ENCODE measurements at places on chromosomes 7 and 10.
A peak's percentile ranks its signal among the peaks of the same experiment; 100 is the strongest.

GRCh38 chr7:68529221-68529620 is 1069.1 kb upstream of the AUTS2 start:
- DNase-seq, result no peak

DNA sequence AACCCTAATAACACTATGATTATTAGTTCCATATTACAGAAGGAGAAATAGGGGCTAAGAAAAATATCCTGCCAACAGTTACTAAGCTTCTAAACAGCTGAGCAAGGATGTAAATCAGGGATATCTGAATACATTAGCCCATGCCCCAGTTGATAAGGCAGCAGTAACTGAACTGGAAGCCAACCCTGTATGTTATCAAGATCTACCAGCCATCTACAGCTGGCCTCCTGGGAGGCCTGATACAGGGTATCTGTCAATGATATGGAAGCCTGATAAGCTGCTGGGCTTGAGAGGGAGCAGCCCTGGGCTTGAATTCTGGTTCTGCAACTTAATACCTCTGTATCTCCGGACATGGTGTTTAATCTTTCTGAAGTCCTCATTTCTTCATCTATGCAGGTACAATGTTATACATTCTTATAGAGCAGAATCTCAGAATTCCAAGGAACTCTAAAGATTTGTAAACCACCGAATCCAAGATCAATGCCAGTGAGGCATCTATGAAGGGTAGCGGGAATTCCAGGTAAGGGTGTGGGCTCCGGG is 37.9 kb upstream of the AFAP1L2 start:
- DNase-seq, result no peak

GRCh38 chr7:111081546-111082267 is 9.2 kb upstream of the LRRN3 start:
- no peak for DNase-seq

DNA sequence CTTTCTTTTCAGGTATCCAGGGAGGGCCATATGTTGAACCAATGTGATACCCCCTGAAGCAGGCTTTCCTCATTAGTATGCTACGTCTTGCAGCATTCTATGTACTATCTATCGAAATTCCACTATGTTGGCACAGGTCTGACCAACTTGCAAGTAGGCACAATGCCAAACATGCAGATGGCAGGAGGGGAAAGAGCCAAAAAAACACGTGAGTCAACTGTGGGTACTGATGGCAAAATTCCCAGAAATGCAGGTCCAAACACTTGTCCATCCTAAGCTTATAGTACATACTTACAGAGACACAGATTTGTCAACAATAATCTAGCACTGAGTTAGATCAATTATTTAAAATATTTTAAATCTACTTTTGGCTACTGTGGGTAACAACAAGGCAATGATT is 394.9 kb downstream of the DGKB start:
- DNase-seq, result no peak

GRCh38 chr10:91820144-91820543 is 21.9 kb downstream of the TNKS2 start:
- no peak for DNase-seq

- no peak for DNase-seq
Measured at GRCh38 chr7:66905689-66906088, 15.3 kb upstream of the TMEM248 start.

- no peak for DNase-seq
Measured at GRCh38 chr10:519716-520401, 169.6 kb downstream of the DIP2C start.

- no peak for DNase-seq
Measured at GRCh38 chr7:37062560-37062859, 338.2 kb upstream of the AOAH start.

- DNase-seq, result peak; percentile 28
Measured at GRCh38 chr7:5139998-5140397, 50.0 kb upstream of the WIPI2 start.

- DNase-seq, result no peak
Measured at GRCh38 chr10:29719281-29719675, 84.5 kb upstream of the SVIL start.

DNA sequence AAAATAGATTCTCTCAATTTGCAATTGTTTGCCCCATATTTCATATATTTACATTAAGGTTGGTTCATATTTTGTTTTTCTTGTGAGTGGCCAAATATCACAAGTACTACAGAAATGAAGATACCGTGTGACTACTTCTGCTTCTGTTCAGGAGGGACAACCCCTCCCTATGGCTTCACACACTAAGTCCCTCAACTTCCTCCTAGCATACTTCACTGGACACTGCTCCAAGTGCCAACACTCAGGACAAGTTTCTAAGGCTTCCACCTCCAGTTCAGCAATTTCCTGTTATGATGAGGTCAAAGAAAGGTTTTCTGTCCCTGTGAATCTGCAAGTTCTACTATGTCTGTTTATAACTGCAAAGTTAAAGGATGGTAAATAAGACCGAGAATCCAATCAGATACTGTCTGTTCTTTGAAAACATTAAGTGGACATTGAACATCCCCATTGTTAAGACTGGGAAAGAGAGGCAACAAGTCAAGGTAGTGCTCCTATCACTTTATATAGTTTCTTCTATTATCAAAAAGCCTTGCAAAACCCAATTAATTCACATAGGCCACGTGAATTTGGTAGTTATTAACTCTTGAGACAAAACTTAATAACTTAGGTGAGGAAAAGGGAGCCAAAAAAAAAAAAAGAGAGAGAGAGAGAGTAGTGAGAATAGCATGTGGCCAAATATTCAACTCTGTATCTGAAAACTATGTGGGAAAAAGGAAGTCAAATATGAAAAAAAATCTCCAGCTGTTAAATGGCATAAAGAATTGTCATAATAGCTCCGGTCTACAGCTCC is 81.3 kb upstream of the DKK1 start:
- DNase-seq, result no peak

- DNase-seq, result no peak
Measured at GRCh38 chr10:112475575-112476218, 28.7 kb downstream of the VTI1A start.

DNA sequence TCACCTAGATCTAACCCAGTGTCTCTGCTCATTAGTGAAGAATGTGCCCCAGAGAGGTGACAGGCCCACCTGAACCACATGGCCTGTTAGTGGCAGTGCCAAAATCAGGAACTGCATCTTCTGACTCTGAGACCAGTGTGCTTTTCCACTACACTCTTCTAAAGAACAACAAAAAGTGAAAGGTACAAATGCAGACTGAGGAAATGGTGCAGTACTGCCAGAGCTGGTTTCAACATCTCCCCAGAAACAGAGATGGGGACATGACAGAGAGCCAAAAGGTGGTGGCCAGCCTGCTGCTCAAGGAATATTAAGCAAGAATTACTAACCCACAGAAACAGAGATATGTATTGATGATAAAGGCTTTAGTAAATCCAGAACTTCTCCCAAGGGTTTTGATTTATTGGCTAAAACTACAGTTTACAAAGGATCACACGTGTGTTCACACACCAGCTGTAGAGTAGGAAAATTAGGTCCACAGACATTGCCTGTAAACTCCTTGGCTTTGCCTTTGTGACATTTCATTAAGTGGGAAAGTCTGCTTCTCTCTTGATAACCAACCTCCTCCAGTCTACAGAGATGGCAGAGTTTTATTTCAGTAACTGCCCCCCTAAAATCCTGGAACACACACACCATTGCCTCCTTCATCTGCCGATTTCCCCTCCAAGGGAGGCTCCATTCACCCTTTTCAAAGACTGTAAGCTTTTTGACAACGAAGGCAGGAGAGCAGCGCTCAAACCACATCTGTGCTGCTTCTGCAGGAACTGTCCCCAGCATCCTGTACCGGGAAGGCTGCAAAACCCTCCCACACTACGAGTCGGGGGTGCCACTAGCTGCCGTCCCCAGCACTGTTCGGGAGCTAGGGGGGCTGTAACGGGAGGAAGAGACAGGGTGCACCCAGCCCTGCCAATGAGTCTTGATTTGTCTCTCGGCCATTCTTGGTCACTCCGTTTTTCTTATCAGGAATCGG is 29.8 kb downstream of the GSDME start:
- no peak for DNase-seq

- no peak for DNase-seq
Measured at GRCh38 chr10:6328699-6329423, 126.1 kb downstream of the PFKFB3 start.

DNA sequence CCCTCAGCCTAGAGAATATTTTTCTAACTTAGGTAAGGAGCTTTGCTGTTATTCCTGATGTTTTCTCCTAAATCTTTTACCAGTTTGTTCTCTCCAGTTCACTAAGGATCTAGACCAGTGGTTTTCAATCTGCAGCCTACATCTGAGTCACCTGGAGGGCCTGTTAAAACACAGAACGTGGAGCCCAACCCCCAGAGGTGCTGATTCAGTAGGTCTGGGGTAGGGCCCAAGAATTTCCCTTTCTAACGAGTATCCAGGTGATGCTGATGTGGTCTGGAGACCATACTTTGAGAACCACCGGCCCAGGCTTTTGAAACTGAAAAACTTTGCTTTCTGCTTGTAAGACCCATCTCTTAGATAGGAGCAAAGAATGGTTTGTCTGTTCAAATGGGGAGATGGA is 51.2 kb upstream of the KMT2E start:
- peak; percentile 70 for DNase-seq

DNA sequence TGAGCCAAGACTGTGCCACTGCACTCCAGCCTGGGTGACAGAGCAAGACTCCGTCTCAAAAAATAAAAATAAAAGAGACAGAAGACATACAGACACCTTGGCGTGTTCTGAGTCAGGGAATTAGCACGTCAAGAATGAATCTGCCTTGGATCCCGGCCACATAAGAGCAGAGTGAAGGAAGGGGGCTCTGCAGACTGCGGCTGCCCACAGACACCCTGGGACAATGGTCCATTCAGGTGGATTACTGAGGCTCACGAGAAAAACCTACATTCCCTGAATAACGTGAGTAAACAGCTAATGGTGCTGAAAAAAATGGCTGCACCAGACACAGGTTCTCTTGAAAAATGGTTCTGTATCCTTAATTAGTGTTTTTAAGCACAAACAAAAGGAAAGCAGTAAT is 100.1 kb upstream of the FGFR2 start:
- DNase-seq, result no peak

GRCh38 chr10:69061305-69062161 is 26.4 kb upstream of the SRGN start:
- DNase-seq, result peak; percentile 7

- DNase-seq, result no peak
Measured at GRCh38 chr10:1613511-1613910, 123.8 kb downstream of the ADARB2 start.

DNA sequence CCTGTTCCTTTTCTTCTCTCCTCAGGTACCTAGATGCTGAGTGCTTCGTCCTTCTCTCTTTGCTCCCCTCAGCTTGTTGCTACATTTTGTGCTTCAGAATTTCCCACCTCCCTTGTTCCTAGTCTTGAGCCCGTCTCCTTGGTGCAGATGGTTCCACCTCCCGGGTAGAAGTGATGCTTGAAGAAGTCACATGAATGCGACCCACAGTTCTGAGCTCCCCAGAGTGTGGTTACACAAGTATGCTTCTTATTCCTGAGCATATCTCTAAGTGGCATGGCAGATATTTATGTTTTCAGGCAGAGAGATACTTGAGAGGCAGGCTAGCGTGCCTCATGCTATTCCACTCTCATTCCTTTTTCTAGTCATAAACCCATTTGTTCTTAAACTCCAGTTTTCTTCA is 34.0 kb downstream of the INPP5F start:
- peak; percentile 70 for DNase-seq

DNA sequence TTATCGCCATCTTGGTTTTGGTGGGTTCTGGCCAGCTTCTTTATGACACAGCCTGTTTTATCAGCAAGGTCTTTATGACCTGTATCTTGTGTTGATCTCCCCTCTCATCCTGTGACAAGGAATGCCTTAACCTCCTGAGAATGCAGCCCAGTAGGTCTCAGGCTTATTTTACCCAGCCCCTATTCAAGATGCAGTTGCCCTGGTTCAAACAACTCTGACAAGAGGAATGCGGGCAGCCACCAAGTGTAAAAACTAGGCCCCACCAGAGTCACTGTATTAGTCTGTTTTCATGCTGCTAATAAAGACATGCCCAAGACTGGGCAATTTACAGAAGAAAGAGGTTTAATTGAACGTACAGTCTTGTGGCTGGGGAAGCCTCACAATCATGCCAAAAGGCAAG is 671.3 kb downstream of the SORCS1 start:
- no peak for DNase-seq

DNA sequence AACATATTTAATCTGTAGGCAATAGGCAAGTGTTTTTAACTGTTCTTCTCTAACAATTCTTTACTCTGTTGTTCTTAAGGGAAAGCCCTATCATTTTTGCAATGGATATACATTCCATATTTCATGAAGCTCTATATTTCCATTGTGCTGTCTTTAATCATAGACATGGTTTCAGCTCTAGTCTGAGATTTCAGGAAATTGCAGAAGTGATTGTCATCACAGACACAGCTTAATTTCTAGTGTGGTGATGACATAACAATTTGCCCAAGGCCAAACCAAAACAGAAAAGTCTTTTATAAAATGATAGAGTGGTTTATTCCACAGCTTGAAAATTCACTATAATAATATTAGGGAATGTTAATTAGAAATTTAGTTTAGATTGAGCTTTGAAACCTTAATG is 494.1 kb upstream of the SEMA3A start:
- no peak for DNase-seq

All from thyroid gland (tissue), 4 donors.